ENCODE measurements at places on chromosomes 11 and 22.

DNA sequence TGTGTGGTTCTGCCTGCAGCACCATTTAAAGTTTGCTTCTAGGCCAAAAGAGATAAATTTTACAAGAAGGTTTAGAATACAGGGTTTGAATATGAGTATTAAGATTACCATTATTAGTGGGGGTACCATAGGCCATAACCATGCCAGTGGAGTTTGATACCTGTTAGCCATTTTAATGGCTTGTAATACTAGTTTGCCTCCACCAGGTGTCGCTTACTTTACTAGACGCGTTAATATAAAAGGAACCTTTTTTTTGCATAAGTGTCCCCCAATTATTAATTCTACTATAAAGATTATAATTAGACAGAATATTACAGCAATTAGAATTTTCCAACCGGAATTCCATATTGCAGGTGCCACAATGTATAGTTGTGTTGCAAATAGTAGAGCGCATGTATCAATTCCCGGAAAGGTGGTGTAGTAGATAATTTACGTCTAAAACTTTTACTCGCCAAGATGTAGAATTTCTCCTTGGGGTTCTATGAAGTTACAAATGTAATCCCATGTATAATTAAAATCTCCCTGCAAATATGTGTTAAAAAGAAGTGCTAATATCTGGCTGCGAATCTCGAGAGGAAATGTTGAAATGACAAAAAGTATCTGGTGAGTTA is 16.1 kb downstream of the MS4A6E start:
- DNase-seq, result peak; percentile 58

DNA sequence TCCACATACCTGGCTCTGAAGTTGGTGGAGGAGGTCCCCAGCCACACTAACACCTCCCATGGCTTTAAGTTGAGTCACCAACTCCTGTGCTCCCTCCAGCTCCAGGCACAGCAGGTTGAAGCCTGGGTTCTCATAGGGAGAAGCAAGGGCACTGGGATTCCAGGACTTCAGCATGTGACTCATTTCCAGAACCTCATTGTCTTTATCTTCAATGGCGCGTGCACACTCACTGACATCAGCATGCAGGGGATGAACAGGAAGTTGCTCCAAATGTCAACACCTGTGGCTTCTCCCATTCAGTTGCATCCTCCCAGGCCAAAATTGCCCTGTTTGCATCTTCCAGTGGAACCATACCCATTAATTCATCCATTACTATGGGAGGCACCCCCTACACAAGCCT is 5.8 kb upstream of the UBQLNL start:
- DNase-seq, result no peak

GRCh38 chr11:34916843-34917770 is 689 bp downstream of the PDHX start:
- peak; percentile 23 for DNase-seq

GRCh38 chr11:104999721-105000120 is 23.2 kb downstream of the CASP5 start:
- no peak for DNase-seq

- no peak for DNase-seq
Observed at GRCh38 chr11:69443968-69444364, 37.5 kb upstream of the LINC01488 start.

DNA sequence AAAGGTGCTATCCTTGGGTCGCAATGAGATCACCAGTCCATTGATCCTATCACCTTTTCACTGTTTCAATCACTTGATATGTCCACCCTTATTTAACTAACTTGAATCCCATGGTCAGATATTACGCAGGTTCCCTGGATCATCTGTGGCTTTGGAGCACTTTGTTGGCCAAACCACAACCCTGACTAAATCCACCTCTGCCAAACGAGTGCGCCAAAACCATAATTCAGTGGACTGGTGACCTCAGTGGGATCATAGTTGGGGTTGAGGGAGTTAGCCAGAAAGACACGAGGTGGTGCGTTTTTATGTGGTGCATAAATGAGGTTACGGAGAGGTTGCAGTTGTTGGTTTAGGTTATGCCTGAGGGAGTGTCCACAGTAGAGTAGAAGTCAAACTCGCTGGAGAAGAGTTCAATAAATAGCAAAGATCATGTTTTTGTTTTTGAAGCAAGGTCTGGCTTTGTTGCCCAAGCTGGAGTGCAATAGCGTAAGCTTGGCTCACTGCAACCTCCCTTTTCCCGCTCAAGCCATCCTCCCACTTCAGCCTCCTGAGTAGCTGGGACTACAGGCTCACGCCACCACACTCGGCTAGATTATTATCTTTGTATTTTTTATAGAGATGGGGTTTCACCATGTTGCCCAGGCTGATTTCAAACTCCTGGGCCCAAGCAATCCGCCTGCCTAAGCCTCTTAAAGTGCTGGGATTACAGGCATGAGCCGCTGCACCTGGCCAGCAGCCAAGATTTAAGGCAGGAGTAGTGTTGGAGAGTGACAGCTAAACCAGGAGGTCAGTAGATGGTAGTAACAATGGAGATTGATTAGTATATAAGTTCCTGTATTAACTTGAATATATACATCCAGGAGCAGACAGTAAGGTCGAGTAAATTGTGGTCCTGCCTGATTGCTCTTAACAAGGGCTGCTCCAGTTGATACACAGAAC is 4.5 kb downstream of the FOXR1 start:
- DNase-seq, result no peak

DNA sequence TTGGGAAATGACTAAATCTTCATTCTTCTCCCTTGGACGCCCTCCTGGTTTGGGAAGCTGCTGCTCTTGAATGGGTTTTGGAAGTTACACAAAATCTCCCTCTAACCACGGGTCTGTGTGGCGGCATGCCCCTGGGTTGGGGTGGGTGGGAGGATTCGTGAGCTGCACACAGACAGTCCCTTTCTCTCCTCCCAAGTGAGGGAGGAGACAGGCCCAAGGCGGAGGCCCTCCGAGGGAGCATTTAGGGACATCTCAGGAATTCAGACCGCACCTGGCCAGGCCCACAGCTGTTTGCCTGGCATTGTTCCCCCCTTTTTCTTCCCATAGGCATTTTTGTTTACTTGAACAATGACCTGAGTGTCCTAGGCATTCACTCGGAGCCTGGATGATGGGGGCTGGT is 94.1 kb downstream of the MPPED1 start:
- DNase-seq, result no peak

GRCh38 chr11:31819621-31820437 is 8.7 kb upstream of the PAX6 start:
- DNase-seq, result no peak

- DNase-seq, result no peak
Observed at GRCh38 chr11:116901964-116902688, 64.7 kb upstream of the APOA1 start.
